Subcutaneous adipose tissue (tissue), 4 donors: ENCODE measurements at places on chromosomes 2 and 18. TPM values are rescaled to one million over a fixed set of nuclear protein-coding genes. Genes with fewer than 3 reads are reported as not detected.

The ANKRD30BL gene
- total RNA-seq, result not detected

The KIAA2012 gene
- total RNA-seq, result not detected

The TRIM43 gene
- total RNA-seq, result not detected

The NEB gene
- total RNA-seq, result 3.3 TPM

The UPP2 gene
- not detected for total RNA-seq

The NDC80 gene
- 2.2 TPM for total RNA-seq

The CXCR1 gene
- total RNA-seq, result not detected

The SOWAHC gene
- 9.0 TPM for total RNA-seq

The CCDC68 gene
- total RNA-seq, result 22.8 TPM

The ANKRD36B gene
- total RNA-seq, result 31.1 TPM
